Ureter (tissue), 1 donor: ENCODE measurements at places on chromosomes 11 and 22.

DNA sequence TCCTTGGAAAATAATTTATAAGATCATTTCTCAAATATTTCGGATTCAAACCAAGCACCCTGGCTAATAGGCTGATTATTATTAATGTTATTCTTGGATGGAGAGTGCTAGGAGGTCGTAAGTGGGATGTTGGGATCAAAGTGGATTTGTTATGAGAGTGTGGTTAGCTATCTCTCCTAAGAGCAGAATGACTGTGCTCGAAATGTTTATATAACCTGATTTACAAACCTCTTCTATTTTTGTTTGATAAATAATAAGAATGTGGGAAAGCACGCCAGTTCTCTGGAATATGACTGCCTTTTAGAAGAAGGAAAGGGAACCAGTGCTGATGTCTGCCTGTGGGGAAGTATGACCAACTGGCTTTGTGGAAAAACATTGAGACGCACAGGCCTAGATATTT lies 527.5 kb downstream of the NTM start:
- DNase-seq = no peak

GRCh38 chr11:44207292-44207691 lies 102.6 kb downstream of the ALX4 start:
- no peak for DNase-seq

DNA sequence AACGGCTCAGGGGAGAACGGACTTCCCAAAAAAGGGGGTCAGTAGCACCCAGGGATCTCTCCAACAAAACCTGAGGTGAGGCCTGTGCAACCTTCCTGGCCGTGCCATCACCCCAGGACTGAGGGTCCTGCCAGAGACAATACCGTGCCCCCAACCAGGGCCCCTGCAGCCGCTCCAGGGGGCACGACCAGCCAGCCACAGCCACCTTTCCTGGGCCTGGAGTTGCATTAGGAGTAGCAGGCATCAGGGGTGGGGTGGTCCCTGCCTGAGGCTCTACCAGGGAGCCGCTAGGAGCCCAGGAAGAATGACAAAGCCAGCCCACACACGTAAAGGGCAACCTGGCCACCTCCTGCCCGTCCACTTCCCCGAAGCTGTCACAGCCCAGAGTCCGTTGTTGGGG lies 137.8 kb downstream of the BRD1 start:
- no peak for DNase-seq

DNA sequence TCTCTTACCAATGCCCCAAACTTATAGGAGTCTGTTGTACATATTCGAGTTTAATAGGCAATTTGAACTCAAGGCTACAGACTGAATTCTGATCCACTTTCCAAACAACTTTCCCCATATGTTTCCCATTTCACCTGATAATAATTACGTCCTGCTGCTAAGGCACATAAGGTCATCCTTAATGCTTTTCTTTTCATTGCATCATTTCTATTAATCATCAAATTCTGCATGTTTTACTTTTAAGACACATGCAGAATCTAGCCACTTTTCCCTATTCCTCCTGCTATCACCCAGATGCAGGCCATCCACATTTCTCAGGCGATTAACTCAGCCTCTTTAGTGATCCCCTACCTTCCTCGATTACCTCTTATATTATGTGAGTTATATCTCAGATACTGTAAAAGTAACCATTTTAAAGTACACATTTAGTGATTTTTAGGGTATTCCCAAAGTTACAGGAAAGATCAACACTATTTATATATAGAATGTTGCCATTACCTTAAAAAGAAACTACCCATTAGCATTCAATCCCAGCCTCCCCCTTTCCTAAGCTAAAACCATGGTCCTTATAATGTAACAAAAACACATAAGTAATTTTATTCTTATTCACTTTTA lies 14.9 kb downstream of the XKR3 start:
- DNase-seq = no peak

GRCh38 chr11:57514538-57515331 lies 767 bp downstream of the SLC43A1 start:
- peak; percentile 73 for DNase-seq
